ENCODE measurements at places on chromosomes 5 and 9.

- no peak for DNase-seq
Observed at GRCh38 chr9:130498298-130498917, 53.6 kb downstream of the ASS1 start.

GRCh38 chr9:93131599-93132286, 2.3 kb downstream of the NINJ1 start:
- DNase-seq: no peak

GRCh38 chr9:108511307-108511706, 344.5 kb downstream of the ACTL7B start:
- DNase-seq: no peak

DNA sequence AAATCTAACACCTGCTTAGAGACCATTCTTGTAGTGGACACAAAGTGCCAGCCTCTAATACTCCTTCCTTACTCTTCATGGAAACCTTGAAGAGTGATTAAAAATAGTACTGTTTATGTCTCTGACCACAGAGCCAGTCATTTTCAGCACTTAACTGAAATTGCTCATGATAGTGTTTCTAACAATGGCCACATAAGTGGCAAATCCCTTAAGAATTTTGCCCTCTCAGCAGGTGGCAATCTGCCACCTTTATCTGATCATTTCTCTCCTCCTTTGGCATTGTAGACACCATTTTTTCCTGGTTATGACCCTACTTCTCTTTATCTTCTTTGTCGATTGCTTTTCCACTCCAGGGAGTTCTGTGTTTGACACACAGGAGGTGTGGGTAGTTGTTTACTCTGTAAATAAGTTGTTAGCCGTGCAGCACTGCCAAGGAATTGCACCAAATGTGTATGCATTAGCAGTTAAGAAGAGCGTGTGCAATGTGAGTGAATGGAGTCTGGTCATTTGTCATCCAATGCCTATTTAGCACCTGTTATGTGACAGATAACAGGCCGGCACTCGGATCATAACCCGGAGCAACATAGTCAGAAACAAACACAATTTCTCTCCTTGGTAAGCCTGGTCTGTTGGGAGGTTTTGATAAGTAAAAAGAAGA, 36.8 kb upstream of the STARD4 start:
- no peak for DNase-seq
